ENCODE measurements at places on chromosomes 13 and 19.

DNA sequence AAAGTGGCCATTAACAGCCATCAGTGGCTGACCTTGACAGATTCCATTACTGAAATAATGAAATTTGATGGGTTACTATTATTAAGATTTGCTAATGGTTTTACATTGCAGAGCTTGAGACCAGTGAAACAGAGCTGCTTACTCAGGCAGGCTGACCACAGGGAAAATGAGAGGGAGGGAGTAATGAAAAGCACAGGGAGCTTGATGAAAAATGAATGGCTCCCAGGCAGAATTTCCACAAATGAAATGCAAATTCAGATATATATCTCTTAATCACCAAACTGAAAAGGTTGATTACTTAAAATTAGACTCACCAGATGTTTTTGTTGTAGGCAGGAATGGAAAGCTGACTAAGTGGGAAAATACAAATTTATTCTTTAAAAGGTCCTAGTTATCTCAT lies 36.1 kb downstream of the HTR2A start:
- DNase-seq = no peak

GRCh38 chr19:7067716-7068115 lies 1.8 kb upstream of the ZNF557 start:
- DNase-seq = no peak

GRCh38 chr13:37142877-37143276 lies 37.4 kb upstream of the CSNK1A1L start:
- DNase-seq = no peak

DNA sequence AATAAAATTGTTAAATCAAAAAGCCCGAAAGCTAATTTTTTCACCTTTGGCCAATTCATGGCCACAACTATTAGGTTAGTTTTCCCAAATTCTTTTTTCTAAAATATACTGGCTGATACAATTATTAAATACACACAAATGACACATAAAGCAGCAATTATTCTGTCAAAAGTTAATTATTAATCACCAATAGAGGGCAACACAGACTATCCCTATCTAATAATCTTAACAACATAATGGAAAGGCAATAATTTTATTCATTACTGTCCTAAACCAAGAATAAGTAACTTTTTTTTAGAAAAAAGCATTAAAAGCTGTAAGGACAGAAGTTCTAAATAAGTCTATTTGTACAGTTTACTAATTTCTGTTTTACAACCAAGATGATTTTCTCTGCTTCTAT lies 51.7 kb downstream of the KATNAL1 start:
- no peak for DNase-seq

GRCh38 chr19:57719901-57720519 lies 7.4 kb downstream of the ZNF671 start:
- no peak for DNase-seq

DNA sequence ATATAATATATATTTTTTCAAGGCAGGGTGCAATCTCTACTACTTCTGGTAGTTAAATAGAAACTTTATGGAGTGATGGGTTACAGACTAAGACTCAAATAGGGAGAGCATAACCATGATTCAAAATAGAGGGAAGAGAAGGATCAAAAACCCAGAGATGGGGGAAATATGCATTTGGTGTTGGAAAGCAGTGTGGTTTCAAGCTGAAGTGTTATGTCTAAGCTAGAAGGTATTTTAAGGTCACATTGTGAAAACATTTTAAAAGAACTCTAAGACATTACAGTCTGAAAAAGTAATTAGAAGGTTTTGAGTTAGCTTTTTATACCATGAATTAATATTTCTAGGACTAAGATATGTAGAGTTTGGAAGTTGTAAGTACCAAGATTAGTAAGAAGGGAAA lies 2741.4 kb downstream of the PCDH9 start:
- DNase-seq = no peak

DNA sequence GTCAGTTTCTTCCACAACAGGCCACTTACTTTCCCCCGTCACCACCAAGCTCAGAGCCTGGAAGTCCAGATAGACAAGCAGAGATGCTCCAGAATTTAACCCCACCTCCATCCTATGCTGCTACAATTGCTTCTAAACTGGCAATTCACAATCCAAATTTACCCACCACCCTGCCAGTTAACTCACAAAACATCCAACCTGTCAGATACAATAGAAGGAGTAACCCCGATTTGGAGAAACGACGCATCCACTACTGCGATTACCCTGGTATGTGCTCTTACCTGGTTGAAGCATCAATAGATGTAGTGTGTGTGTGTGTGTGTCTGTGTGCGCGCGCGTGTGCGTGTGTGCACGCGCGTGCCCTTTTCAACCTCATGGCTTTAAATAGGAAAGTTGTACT lies 3.7 kb downstream of the KLF5 start:
- DNase-seq = no peak

GRCh38 chr13:66574606-66575005 lies 655.5 kb downstream of the PCDH9 start:
- no peak for DNase-seq

All from stimulated activated CD4-positive, alpha-beta T cell treated with anti-CD3 and anti-CD28 coated beads, Interleukin-12 subunit alpha, Interleukin-12 subunit beta, amount 100 ng/mL, for 4 hours (primary cell).